Lower lobe of right lung (tissue), 2 donors: ENCODE measurements at places on chromosomes 2 and 18.

DNA sequence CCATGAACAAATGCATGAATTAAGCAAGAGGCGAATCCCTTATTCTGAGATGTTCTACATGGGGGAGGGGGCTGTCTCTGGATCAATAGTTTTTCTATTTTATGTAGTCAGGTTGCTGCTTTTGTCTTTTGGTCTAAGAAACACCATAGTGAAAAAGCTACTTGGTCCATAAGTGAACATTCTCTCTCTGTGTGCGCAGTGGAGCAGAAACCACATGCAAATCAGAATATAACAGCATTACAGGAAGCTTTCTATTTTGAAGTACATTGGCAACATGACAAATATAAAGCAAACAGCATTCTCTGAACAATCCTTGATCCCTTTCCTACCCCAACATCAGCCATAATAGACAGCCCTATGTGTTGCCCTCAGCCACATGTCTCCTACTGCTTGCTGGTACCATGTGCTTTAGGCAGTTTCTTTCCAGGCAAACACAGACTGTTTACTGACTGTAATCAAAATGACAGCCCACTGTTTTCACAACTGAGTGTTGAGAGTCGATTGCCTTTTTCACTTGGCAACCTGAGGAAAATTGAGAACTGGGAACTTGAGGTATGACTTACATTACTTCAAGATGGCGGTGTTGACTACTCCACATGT, 10.6 kb downstream of the SCN3A start:
- no peak for DNase-seq

GRCh38 chr2:228245601-228246000, 64.1 kb upstream of the SPHKAP start:
- DNase-seq = no peak

- no peak for DNase-seq
These were observed 17.5 kb downstream of the BZW1 start for GRCh38 chr2:200829258-200829655.

DNA sequence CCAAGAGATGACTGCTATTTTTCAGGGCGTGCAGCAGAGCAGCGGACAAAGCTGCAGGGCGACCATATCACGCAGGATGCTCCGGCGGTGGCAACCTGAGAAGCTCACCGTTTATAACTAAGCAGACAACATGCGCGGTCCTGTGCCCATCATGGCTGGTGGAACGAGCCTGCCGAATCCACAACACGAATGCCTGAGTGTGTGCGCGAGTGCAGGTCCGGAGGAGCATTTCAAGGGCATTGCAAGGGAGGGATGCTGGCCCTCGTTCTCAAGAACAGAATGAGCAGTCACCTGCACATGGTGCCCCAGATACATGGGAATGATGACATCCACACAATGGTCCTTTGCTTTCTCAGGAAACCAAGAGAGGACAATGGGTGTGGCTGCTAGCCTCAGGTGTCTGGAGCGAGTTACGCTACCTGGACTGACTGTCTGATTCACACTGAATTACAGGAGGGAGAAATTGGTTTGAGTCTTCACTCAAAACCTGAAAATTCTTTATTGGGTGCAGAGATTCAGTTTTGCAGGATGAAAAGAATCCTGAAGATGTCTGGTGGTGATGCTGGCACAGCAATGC, 39.8 kb downstream of the TBC1D8 start:
- no peak for DNase-seq
